ENCODE measurements at places on chromosomes 4 and X.

- no peak for DNase-seq
Measured at GRCh38 chrX:78958419-78959116, 13.4 kb downstream of the P2RY10 start.

- no peak for DNase-seq
Measured at GRCh38 chr4:174263445-174263736, 20.1 kb downstream of the FBXO8 start.

DNA sequence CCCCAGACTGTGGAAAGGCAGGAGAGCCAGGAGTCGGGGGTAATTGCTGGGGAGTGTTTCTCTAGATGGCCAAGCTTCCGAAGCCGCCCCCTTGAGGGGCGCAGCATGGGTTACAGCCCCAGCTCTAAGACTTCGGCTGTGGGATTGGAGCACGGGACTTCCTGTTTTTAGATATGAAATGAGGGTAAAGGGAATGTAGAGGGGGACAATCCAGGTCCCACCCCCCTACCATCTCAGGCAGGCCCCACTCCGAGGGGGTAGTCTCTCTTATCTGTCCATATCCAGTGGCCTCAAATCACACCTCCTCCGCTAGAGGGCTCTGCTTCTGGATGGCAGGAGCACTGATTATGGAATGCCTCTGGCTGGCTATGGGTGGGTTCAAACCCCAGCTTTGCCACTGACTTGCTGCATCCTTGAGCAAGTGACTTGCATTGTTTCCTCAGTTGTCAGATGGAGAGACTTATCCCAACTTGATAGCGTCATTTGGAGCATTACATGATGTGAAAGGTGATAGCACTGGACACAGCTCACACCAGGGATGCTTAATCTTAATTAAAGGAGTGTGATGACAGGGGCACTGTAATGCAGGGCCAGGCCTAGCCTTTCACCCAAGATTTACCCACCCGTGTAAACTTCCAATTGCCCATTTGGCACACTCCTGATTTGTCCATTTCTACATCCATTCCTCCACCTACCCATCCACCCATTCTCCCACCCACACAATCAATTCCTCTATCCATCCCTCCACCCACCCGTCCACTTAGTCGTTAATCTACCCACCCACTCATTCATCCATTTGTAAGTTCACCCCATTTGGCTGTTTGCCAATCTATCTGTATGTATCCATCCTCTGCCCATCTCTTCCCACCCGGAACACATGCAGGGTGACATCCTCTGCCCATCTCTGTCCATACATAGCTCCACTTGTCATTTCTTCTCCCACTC is 848 bp upstream of the KCND1 start:
- DNase-seq = no peak

- peak; percentile 46 for DNase-seq
Measured at GRCh38 chrX:65601530-65602220, 65.8 kb upstream of the MSN start.

DNA sequence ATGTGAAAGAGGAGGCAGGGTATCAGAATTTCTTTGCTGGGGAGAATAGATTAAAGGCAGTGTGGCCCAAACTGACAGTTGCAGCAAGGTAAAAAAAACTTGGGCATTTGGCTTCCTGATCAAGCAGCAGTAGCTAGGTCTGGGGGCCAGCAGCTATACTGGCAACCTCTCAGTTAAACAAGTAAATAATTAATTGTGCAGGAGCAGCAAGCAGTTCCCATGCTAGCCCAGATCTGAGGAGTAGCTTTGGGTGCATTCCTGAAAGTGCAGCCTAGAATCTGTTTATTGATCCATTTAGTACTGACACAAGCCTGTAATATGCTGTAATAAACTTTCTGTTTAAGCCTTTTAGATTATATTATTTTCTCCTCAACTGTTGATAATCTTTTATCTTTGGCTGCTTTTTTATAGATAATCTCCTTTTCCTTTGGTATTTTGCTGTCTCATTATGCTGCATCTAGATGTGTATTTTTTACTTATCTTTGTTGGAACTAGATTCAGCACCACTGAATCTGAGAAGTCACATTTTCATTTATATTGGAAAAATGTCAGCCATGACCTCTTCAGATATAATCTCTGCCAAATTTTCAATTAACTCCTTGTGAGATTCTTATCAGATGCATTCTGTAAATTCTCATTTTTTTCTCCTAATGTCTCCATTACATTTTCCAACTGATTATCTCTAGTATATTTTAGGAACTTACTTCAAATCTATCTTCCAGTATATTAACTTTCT is 276.3 kb downstream of the STPG2 start:
- no peak for DNase-seq

DNA sequence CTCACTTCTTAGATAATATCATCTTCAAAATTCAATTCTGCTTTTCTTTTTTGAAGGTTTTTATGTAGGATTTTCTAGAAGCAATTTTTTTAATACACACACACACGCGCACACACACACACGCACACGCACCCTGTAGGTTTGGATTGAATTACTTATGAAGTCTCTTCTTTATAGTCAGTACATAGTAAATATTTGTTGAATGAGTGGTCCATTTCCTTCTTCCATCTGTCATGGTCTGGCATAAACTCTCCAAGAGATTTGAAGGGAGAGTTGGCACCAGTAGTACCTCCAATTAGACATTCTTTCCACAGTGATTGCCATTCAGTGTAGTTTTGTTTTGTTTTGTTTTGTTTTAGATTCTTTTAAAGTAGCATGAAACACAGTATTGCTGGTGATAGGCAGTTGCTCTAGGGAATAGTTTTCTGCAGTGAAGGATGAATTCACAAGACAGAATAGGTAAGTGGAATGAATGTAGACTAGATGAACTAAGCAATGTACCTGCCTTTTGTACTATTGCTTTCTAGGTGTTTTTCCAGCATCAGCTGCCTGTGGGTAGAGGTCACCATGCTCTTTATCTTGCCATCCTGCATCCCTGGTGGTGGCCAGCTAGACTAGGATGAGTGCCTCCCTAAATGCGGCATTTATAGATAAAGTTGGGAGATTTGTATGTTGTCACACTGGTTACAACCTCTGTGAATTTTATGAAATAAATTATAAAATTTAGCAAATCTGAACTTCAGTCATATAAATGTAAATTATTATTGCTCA is 20.5 kb downstream of the PDLIM5 start:
- no peak for DNase-seq

- DNase-seq = no peak
Measured at GRCh38 chr4:112082954-112083586, 62.2 kb upstream of the FAM241A start.

- no peak for DNase-seq
Measured at GRCh38 chrX:23937100-23937499, 29.3 kb downstream of the CXorf58 start.

DNA sequence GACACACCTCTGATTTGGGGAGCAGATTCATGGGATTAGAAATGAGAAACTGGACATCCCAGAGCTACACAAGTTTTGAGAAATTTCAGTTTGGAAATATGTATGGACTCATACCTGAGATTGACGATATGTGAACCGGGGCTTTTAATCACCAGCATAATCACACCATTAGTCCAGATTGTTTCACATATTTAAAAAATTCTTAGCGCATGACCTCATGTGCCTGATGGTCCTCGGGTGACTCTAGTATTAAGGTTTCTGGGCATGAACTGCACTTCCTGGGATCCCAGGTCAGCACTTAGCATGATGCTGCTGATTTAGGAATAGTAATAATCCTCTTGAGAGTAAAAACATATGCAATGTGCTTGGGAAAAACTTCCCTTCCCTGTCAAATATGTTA is 91.9 kb upstream of the BCOR start:
- DNase-seq = no peak

GRCh38 chrX:148664171-148664570 is 163.8 kb downstream of the AFF2 start:
- no peak for DNase-seq

- no peak for DNase-seq
Measured at GRCh38 chr4:28639747-28640146, 1779.1 kb downstream of the STIM2 start.

- DNase-seq = no peak
Measured at GRCh38 chrX:50098241-50098640, 102.6 kb downstream of the AKAP4 start.

DNA sequence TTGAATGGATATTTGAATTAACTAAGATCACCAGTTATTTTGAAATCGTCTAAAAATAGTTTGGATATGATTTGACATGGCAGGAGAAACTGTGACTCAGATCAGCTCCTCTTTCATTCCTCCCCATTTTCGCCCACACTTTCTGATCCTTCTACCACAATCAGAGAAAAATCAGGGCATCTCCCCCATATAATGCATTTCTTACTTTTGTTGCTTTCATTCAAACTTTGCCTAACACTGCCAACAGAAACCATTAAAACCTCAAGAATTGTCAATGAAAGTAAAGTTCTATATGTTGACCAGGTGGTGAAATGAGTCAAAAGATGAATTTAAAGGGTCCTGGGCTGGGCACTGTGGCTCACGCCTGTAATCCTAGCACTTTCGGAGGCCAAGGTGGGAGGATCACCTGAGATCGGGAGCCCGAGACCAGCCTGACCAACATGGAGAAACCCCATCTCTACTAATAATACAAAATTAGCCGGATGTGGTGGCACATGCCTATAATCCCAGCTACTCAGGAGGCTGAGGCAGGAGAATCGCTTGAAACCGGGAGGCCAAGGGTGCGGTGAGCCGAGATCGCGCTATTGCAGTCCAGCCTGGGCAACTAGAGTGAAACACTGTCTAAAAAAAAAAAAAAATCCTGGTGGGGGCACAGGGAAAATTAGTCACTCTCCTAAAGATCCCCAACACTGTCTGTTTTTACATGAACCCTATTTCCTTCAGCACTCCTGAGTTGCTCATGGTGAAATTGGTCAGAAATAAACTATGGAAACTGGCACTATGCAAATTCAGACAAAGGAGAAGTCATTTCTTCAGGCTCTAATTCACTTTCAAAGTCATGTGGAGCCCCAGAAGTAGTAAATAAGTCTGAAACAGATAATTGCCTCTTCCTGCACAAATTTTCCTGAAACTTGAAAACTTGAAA is 122.8 kb upstream of the NOCT start:
- no peak for DNase-seq

GRCh38 chrX:3820167-3820566 is 106.7 kb upstream of the PRKX start:
- DNase-seq = no peak

GRCh38 chrX:116204932-116205331 is 34.4 kb downstream of the AGTR2 start:
- DNase-seq = no peak

DNA sequence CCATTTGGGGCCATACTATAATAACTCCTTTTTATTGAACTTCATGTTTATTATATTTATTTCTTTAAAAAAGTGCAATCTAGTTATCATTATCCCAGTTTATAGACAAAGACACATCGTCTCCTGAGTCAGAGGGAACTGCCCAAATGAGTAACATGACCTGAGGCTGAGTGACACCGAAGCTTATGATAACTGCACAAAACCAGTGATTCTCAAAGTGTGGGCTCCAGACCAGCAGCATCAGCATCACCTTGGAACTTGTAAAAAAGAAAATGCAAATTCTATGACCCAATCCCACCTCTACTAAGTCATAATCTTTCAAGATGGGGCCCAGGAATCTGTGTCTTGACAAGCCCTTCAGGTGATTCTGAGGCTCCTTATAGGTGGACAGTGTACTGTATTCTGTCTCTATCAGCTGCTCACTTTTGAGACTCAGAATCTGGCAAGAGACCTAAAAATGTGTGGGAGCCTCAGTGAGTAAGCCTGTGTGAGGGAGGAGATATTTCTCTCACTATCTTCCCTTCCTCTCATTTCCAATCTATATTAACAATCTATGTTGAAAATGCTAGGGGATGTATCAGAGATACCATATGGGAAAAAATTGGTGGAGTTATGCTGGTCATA is 147.0 kb downstream of the PACRGL start:
- no peak for DNase-seq

- no peak for DNase-seq
Measured at GRCh38 chr4:41728573-41728913, 20.0 kb downstream of the PHOX2B start.

- DNase-seq = peak; percentile 51
Measured at GRCh38 chr4:55765070-55765469, 54.5 kb upstream of the EXOC1L start.

DNA sequence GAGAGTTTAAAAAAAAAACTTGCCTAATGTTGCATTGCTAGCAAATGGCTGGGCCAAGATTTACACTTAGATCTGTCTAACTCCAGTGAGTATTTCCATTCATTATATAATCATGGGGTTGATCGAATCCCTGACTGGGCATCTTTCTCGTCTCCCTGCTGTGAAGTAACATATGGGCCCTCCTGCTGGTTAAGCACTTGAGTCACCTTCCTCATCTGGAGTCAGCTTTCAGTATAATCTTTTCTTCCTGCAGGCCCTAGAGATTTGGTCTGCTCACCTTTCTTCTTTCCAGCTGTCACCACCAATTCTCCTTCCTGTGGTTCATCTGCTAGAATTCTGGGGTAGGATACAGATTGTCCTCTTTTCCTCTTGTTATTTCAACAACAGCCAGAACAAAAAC is 41.6 kb downstream of the TIGD2 start:
- no peak for DNase-seq

- no peak for DNase-seq
Measured at GRCh38 chrX:131308980-131309379, 19.9 kb upstream of the IGSF1 start.

- no peak for DNase-seq
Measured at GRCh38 chr4:120209706-120210105, 143.1 kb upstream of the MAD2L1 start.

DNA sequence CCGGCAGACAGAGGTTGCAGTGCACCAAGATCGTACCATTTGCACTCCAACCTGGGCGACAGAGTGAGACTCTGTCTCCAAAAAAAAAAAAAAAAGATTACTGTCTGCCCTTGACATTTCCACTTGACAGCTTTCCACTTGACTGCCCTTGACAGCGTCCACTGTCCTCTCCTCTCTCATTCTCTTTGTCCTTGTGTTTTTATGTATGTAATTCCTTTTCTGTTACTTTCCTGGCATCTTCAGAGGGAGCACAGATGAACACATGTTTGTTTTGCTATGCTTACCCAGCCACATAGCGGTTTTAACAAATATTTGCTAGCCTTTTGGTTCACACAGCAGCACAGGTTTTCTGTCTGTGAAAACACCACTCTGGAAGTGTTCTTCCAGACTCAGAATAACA is 26.2 kb downstream of the SYAP1 start:
- no peak for DNase-seq

DNA sequence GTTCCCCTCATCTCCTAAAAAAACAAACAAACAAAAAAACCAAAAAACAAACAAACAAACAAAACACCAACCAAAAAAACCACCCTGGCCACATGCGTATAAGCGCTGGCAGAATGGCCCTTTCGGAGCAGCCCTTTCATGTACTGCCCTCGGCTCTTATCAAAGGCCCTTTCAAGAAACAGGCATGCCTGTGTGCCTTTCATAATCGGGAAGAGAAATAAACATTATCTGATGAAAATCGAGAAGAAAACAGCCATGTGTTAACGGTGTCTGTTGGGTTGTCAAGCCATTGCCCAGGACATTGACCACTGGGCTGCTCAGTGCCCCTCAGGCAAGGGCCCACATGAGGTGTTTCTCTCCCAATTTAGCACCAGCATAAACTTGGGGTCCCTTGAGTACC is 68.3 kb downstream of the PJA1 start:
- no peak for DNase-seq
